ENCODE measurements at places on chromosomes 12 and 14. TPM values are rescaled to one million over a fixed set of nuclear protein-coding genes. Genes with fewer than 3 reads are reported as not detected.

TROAP gene
- 107 TPM for total RNA-seq

C12orf50 gene
- total RNA-seq, result 0.18 TPM

ITGB7 gene
- 729 TPM for total RNA-seq

CFAP73 gene
- total RNA-seq, result not detected

TAS2R42 gene
- total RNA-seq, result not detected
